Stimulated activated CD4-positive, alpha-beta T cell treated with anti-CD3 and anti-CD28 coated beads, TNF-alpha, amount 100 ng/mL, for 48 hours (primary cell): ENCODE measurements at places on chromosomes 13 and 19.

- DNase-seq, result no peak
These were observed 34.1 kb downstream of the DLEU7 start for GRCh38 chr13:50809133-50810090.

DNA sequence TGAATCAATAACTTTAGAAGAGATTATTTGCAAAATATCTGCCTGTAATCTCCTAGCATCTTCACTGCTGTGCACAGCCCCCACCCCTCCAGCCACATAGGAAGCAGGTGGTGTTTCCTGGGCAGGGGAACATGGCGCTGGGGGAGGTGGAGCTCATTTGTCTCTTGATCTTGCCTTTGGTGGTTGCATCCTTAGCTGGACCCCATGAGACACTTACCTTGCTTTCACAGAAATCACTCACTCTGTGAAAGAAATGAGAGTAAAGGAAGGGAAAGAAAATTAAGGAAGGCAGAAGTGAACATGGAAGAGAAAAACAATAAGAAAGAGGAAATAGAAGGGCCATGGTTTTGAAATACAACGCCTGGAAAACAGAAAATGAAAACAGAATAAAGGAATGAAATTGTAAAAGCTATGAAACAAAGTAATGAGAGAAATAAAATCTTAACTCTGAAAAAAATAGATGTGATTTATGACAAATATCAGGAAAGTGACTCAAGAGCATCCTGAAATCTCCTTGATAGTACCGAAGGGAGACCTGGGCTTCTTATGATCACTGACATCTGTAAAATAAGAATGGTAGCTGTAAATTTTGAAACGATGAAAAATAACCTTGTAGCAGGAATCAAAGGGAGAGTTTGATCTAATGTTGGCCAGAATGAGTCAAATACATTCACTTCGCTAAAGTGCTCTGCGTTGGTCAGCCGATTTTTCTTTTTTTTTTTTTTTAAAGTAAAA, 17.2 kb upstream of the RNASEH2B start:
- no peak for DNase-seq

- DNase-seq, result no peak
These were observed 94.8 kb downstream of the SOX1 start for GRCh38 chr13:112161521-112162301.

DNA sequence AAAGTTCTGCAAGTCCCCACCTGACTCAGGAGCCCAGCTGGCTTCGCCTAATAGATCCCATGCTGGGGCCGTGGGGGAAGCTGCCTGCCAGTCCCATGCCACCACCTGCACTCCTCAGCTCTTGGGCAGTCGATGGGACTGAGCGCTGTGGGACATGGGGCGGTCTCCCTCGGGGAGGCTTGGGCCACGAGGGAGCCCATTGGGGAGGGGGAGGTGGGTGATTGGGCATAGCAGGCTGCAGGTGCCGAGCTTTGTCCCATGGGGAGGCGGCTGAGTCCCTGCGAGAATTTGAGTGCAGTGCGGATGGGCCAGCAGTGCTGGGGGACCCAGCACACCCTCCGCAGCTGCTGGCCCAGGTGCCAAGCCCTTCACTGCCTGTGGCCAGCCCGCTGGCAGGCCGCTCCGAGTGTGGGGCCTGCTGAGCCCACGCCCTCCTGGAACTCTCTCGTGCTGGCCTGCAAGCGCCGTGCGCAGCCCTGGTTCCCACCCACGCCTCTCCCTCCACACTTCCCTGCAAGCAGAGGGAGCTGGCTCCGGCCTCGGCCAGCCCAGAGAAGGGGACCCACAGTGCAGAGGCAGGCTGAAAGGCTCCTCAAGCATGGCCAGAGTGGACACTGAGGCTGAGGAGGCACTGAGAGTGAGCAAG, 467.3 kb downstream of the IRS2 start:
- DNase-seq, result no peak

- no peak for DNase-seq
These were observed 18.0 kb downstream of the PAF1 start for GRCh38 chr19:39372941-39373340.
